Kidney (tissue), 22 donors: ENCODE measurements at places on chromosomes 3 and 15. TPM values are rescaled to one million over a fixed set of nuclear protein-coding genes. Genes with fewer than 3 reads are reported as not detected.

GRCh38 chr3:192331749-192332385 lies 395.5 kb downstream of the FGF12 start:
- DNase-seq, result no peak

GRCh38 chr3:132038198-132038825 lies 3.5 kb upstream of the CPNE4 start:
- DNase-seq, result no peak

- DNase-seq, result no peak
Observed at GRCh38 chr15:66934868-66935520, 130.4 kb upstream of the SMAD3 start.

DNA sequence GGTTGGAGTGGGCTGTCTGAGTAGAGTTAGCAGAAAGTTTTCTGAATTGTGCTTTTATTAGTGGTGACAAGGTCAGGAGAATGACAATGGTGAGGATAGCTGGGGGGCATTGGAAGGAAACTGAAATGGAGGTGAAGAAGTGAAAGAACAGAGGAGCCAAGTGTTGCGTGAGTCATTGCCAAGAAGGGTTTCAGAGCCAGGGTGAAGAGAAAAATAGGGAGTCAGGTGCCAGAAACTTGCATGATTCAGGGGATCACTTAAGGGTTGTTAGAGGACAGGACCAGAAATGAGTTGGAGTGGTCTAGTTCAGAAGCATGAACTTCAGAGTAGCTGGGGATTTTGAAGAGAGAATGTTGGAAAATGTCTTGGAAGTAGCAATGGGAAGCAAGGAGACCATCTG lies 86.0 kb upstream of the GALNT15 start:
- no peak for DNase-seq

DNA sequence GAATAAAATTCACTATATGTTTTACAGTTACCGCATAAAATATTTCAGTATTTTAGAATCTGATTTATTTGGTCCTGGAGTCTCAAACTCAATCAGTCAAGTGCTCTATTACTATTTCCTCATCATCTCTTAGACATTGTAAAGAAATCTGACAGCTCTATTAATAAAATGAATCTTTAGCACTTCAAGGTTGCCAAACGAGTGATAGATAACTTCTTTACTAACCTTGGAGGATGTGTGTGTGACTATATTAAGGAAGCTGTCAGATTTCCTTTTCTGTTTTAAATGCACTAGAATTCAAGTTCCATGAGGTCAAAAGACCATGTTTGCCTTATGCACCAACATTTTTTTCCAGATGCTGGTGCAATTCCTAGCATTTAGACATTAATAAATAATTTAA lies 389.8 kb upstream of the AZI2 start:
- DNase-seq, result no peak

DNA sequence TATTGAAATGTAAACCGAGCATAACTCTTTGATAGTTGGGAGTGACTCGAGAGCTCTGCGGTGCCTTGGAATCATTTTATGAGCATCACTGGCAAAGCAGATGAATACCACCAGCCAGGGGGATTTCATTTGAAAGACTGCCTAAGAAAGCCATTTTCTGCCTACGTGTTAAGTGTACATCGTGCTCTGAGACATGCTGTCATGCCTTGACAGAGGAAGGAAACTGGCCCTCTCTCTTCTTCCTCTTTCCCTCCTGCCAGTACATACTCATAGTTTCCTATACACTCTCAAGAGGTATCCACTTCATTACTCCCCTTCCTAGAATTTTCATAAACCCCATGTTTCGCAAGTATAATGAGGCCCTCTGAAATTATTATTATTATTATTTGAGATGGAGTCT lies 8.8 kb downstream of the BCL2A1 start:
- DNase-seq, result no peak

GRCh38 chr3:108438542-108438941 lies 71.9 kb downstream of the MYH15 start:
- DNase-seq, result no peak

DNA sequence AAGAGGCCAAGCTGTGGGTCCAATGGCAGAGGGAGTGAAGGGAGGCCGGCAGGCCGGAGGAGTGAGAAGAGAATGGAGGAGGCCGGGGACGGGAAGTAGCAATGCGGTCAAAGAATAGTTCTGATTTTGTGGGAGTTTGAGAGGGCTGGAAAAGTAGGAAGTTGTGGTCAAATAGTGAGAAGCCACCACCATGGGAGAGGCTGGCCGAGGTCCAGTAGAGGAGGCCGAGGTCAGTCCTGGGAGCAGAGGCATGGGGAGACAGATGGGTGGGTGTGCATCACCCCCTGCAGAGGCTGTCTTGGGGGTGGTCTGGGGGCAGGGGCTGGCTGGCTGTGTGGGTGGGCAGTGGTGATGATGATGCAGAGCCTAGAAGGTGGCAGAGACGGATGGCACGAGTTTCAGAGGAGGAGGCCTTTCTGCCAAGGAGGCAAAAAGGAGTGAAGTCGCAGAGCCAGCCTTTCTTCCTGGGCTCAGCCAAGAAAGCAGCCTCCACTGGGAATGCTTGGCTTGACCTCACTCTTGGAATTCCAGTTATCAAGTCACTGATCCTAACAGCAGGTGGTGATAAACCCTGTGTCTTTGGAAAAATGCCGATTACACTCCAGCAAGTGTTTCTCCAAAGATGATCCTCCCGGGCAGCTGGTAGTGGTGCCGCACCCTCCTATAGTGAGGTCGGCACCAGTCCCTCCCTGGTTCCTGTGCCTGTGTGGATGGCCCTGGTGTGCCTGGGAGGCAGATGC lies 57.3 kb downstream of the ARNT2 start:
- DNase-seq, result no peak

- DNase-seq, result no peak
Observed at GRCh38 chr15:88454236-88454635, 13.0 kb downstream of the MRPL46 start.

- no peak for DNase-seq
Observed at GRCh38 chr3:4413467-4413866, 53.6 kb downstream of the SUMF1 start.

GRCh38 chr3:187944390-187945179 lies 199.3 kb upstream of the BCL6 start:
- DNase-seq, result no peak

DNA sequence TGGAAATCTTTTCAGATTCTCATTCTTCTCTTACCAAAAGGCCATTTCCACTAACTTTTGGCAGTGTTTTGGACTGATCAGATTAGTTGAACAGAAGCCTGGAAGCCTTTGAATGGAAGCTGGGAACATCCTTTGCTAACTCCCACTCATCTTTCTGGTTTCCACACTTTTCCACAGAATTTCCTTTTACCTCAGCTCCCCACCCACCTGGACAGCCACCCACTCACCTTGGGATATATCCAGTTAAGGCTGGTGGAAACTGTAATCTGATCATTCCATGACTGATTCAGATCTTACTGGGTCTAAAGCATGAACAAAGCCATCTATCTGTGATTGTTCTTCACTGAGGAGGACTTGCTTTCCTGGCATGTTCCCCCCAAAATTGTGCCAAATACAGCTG lies 119.5 kb downstream of the CCNL1 start:
- DNase-seq, result no peak

DNA sequence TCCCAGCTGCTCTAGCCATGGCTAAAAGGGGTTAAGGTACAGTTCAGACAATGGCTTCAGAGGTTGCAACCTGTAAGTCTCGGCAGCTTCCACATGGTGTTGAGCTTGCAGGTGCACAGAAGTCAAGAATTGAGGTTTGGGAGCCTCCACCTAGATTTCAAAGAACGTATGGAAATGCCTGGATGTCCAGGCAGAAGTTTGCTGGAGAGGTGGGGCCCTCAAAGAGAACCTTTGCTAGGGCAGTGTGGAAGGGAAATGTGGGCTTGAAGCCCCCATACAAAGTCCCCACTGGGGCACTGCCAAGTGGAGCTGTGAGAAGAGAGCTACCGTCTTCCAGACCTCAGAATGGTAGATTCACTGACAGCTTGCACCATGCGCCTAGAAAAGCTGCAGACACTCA lies 73.7 kb downstream of the STT3B start:
- no peak for DNase-seq

The CADPS gene
- 0.98 TPM for total RNA-seq

The ADGRG7 gene
- not detected for total RNA-seq

The TMC3 gene
- not detected for total RNA-seq

The CCDC14 gene
- 28.2 TPM for total RNA-seq

The PRRT3 gene
- 3.9 TPM for total RNA-seq

The HIGD2B gene
- total RNA-seq, result not detected

The LRIG1 gene
- 20.6 TPM for total RNA-seq

The STRA6 gene
- 2.0 TPM for total RNA-seq

The TMEM40 gene
- not detected for total RNA-seq

The MAPKBP1 gene
- total RNA-seq, result 28.6 TPM
